GM04504 (cell line): ENCODE measurements at places on chromosomes 16 and 17.

GRCh38 chr17:47675380-47676198, 18.4 kb upstream of the TBKBP1 start:
- DNase-seq, result no peak

- DNase-seq, result no peak
Observed at GRCh38 chr16:10367616-10368188, 18.2 kb upstream of the ATF7IP2 start.

DNA sequence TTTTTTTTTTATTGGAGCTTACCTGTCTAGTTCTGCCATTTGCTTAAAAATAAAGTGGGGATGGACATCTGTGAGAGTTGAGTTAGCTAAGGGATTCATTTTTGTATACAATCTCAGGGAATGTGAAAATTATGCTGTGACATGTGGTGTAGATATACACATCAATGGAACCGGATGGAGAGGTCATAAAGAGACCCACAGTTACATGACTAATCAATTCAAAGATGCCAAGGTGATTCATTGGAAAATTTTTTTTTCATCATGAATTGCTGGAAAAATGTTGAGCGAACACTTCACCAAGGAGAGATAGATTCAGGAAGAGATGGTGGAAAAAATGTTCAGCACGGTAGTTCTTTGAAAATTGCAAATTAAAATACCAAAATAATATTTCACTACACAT, 605.4 kb upstream of the KIF2B start:
- no peak for DNase-seq

GRCh38 chr16:20928774-20929411, 28.3 kb downstream of the LYRM1 start:
- DNase-seq, result peak; percentile 73

DNA sequence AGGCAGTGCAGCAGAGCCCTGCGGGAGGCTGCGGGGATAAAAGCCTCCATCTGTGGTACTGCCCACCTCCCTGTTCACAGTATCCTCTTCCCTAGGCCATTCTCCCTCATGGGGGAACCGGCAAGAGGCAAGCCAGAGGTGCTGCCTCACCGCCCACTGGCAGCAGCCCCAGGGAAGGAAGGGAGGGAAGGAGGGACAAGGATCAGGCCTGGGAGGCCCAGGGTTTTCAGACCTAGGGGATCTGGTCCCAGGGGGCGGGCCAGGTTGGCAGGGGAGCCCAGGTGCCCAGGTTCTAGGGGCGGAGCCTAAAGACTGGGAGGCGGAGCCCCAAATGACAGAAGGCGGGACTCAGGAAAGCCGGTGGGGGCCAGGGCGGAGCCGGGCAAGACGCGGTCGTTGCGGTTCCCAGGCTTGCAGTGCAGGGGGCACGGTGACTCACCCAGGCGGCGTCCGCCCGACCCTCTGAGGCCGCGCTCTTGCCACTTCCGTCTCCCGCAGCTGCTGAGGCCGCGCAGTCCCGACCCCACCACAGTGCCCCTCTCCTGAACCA, 3.0 kb upstream of the MTMR4 start:
- no peak for DNase-seq

DNA sequence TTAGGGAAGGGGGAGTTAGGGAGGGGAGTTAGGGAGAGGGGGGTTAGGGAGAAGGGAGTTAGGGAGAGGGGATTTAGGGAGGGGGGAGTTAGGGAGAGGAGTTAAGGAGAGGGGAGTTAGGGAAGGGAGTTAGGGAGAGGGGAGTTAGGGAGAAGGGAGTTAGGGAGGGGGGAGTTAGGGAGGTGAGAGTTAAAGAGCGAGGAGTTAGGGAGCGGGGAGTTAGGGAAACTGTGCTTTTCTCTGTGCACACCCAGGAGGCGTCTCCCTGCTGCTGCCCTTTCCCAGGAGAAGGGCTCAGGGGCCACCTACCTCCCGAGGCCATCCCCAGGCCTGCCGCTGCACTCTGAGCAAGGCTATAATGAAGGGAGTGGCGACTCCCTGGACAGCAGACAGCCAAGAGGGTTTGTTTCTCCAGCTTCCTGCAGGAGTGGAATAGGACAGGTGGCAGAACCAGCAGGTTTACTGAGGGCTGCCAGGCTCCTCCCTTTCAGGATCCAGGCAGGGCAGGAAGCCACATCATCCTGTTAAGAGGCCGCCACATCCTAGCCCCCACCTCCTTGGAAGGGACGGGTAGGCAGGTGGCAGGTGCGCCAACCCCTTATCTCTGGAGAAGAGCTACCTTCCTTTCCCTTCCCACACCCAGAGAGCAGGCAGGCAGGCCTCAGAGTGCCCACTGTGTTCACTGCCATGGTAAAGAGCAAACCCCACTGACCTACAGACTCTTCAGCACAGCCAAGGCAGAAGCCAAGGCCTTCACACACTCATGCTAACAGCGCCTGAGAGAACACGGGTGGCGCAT, 4.3 kb downstream of the CANT1 start:
- no peak for DNase-seq

- DNase-seq, result no peak
Observed at GRCh38 chr17:54976316-54976715, 7.8 kb downstream of the STXBP4 start.

- no peak for DNase-seq
Observed at GRCh38 chr16:88900662-88901052, 34.2 kb upstream of the PABPN1L start.

- no peak for DNase-seq
Observed at GRCh38 chr16:46632778-46633733, 11.9 kb upstream of the SHCBP1 start.

GRCh38 chr16:55613613-55614335, 42.0 kb upstream of the SLC6A2 start:
- no peak for DNase-seq

DNA sequence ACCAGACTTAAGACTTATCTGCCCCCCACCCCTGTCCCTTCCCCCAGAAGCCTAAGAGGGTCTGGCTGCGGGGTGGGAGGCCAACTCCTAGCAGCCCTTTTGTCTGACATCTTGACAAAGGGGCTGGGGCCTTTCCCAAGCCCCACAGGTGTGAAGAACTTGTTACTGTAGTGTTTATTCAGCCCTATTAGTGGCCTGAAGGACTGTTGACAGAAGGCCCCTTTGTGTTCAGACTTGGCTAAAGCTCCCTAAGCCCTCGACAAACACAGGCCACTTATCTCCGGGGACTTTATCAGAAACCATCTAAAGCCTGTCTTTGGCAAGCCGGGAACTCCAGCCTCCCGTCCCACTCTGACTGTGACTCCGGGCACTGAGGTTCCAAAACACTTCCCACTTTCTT, 129.8 kb downstream of the NTN1 start:
- no peak for DNase-seq

DNA sequence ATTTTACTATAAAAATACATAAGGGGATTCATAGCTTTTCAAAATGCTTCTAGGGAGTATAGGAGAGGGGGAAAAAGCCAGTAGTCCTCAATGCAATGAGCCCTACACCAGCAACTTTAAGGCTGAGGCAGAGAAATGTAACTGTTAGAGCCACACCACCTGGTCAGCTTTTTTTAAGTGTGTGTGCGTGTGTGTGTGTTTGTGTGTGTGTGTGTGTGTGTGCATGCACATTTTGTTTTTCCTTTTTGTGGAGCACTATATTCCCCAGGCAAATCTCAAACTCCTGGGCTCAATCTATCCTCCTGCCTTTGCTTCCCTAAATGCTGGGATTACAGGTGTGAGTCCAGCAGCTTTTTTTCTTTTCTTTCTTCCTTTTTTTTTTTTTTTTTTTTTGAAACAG, 2.3 kb upstream of the MEIOC start:
- no peak for DNase-seq

- no peak for DNase-seq
Observed at GRCh38 chr16:78903843-78904242, 696.7 kb downstream of the MAF start.

DNA sequence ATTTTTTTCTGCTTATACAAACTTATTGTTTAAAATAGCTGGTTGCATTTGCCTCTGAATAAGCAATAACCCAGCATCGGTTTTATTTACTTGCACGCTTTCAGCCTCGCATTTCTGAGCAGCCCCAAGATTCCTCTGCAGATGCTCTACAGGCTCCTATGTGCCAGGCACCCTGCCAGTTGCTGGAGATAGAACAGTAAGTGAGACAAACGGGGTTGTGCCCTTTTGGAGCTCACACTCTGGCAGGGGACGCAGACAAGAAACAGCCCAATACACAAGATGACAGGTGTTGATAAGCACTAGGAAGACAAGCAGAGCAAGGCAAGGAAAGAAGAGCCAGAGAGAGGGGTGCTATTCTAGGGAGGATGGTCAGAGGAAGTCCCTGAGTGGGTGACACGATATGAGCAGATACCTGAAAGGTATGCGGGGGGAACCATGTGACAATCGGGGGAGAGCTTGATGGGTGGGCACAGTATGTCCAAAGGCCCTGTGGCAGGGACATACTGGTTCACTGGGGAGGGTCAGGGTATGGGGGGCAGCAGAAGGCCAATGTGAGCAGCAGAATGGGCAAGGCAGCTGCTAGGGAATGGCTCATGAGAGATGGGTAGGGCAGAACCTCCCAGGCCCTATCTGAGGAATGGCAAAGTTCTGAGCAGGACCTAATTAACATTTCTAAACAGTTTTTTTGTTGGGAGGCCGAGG, 18.7 kb upstream of the ADORA2B start:
- no peak for DNase-seq

- no peak for DNase-seq
Observed at GRCh38 chr16:5502467-5502869, 404.9 kb upstream of the EEF2KMT start.

DNA sequence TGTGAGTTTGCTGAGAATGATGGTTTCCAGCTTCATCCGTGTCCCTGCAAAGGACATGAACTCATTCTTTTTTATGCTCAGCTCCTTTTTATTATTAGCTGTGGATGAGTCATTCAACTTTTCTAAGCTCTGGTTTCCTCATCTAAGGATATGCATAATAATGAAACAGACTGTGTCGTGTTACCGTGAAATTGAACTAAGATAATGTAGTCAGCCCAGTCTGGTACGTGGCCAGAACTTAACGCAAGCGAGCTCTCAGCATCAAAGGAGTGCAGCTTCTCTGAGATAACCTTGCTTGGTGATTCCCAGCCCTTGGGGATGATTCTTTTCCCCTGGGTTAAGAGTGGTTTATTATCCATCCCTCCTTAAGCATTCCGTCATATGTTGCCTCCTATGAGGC, 454.3 kb upstream of the EEF2KMT start:
- DNase-seq, result no peak

GRCh38 chr16:56203052-56203451, 11.8 kb downstream of the GNAO1 start:
- no peak for DNase-seq

DNA sequence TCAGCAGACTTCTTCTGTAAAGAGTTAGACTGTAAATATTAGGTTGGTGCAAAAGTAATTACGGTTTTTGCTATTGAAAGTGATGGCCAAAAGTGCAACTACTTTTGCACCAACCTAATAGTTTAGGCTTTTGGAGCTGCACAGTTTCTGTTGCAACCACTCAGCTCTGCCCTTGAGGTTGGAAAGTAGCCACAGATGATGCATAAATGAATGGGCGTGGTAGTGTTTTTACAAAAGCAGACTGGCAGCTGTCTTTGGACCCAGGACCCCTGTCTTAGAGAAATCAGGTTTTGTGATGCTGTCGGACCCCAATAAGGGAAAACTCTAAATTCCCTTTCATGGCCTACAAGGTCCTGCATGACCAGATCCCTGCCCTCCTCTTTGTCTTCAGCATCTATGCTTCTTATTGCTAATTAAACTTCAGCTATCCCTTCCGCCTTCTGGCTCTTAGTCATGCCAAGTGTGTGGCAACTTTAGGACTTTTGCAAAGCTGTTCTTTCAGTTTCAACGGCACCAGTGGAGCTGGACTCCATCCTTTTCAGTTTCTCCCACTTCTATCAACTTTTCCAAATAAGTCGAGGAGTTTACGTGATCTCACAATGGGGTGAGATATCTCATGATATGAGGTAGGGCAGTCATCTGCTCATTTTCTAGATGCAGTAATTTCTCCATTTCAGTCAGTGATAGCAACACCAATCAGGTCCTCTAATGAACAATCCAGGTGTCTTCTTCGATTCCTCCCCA, 232.3 kb downstream of the XYLT1 start:
- DNase-seq, result no peak

- DNase-seq, result no peak
Observed at GRCh38 chr17:5562661-5563360, 21.5 kb downstream of the NLRP1 start.

DNA sequence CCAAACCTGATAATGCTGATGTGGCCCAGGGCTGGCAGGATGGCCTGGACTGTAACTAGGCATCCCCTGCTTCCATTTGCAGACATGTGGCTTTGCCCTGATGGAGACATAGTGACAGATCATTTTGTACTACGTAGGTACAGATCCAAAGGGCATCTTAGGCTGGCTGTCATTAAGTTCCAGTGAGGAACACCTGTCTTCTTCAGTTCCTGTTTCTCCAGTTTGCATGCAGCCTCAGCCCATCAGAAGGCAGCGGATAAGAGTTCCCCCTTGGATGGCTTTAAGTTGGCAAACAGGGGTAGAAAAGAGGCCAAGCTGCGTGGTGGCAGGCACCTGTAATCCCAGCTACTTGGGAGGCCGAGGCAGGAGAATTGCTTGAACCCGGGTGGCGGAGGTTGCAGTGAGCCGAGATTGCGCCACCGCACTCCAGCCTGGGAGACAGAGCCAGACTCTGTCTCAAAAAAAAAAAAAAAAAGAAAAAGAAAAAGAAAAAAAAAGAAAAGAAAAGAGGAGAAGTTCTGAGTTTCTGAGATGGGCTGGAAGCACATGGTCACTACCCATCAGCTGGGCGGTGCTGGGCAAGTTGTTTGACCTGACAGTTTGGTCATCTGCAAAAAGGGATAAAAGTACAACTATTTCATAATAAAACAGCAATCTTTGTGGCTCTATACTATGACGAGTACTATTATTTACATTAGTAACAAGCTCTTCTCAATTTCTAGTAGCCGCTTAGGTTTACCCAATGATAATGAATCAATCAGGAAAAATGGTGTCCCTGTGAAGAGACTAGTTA, 42.7 kb downstream of the CPPED1 start:
- no peak for DNase-seq

GRCh38 chr16:22664561-22664997, 149.4 kb upstream of the HS3ST2 start:
- no peak for DNase-seq

DNA sequence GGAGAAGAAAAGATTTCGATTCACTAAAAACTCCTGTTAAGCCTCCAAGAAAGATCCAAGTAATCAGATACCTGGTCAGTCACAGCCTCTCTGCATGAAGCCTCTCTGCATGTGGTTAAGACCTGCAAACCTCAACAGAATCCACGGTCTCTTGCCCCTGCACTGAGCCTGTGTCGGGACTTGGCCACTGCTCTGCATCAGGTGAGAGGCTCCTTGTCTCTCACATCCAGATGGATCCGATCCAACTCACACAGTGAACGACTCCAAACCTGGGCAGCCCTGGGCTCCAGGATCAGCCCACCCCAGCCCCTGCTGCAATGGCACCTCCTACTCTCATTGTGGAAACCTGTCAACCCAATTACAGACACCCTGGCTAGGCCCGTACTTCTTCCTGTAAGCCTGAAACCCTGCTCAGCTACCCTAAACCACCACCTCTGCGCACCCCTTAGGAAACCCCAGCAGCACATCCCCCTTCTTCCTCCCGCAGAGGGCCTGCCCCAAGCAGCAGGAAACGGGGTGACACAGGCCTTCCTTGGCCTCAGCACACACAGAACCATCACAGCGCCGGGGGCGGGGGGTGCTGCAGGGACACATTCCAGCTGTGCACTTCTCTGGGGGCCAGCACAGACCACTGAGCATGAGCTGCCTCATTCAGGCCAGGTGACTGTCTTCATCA, 129.5 kb downstream of the ANKRD11 start:
- DNase-seq, result no peak
